ENCODE measurements at places on chromosomes 13 and 19.

- DNase-seq, result no peak
These were observed 7.0 kb upstream of the TMEM161A start for GRCh38 chr19:19145281-19145680.

DNA sequence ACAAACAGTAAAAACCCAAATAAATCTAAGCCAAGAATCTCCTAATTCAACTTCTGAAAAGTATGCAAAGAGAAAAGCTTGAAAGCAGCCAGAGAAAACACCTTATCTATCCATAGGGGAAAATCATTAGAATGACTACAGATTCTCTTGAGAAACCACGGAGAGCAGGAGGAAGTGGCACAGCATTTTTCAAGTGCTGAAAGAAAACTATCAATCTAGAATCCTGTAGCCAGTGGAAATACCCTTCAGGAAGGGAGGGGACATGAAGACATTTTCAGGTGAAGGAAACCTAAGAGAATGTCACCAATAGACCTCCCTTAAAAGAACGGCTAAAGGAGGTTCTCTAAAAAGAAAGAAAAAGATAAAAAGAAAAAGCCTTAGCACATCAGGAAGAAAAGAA is 66.2 kb upstream of the XPO4 start:
- peak; percentile 34 for DNase-seq

GRCh38 chr19:40285353-40286234 is 449 bp upstream of the AKT2 start:
- peak; percentile 100 for DNase-seq

DNA sequence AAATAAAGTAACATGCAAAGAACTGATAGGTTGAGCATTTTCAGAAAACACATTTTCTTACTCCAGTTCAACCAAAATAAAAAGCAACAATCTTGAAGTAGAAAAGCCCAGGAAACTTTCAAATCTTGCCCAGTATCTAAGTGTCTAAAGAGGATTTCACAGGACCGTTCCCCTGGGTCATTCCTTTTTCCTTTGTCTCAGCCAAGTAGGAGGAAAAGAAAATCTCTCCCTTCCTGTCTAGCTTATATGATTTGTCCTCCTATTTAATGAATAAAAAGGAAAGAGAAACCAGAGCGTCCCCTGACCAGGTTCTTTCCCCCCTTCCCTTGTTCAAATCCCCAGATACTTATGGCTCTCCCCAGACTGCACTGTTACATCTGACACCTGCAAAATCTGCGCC is 248.0 kb downstream of the KCTD12 start:
- no peak for DNase-seq

- no peak for DNase-seq
These were observed 13.2 kb upstream of the ZNF536 start for GRCh38 chr19:30358821-30359580.

GRCh38 chr13:46274094-46274698 is 62.5 kb downstream of the LRRC63 start:
- DNase-seq, result no peak

DNA sequence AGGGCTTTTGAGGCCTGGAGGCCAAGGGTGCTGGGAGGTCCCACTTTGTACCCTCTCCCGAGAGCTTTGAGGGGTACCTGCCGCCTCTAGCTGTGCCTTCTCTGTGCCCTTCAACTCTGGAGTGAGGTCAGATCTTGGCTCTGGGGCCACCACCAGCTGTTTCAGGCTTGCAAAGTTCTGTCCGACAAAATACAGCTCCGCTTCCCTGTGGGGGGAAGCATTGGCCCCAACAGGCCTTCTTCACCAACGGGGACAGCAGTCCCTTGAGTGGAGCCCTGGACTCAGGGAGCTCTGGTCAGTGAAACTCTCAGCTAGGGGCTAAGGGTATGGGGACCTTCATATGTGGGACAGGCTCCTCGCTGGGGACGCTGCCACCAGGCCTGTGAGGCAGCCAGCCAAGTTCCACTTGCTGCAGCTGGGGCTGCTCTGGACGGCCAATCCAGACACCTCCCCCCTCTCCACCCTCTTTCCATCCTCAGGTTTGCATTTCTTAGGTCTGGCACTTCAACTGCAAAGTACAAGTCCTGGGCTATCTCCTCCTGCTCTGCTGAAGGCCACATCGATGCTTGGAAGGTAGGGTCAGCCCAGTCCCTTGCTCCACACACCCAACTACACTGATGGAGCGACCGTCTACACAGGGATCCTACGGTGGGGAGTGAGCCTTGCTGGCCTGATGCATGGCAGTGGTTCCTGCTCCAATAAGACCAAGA is 46.8 kb downstream of the C13orf46 start:
- no peak for DNase-seq

DNA sequence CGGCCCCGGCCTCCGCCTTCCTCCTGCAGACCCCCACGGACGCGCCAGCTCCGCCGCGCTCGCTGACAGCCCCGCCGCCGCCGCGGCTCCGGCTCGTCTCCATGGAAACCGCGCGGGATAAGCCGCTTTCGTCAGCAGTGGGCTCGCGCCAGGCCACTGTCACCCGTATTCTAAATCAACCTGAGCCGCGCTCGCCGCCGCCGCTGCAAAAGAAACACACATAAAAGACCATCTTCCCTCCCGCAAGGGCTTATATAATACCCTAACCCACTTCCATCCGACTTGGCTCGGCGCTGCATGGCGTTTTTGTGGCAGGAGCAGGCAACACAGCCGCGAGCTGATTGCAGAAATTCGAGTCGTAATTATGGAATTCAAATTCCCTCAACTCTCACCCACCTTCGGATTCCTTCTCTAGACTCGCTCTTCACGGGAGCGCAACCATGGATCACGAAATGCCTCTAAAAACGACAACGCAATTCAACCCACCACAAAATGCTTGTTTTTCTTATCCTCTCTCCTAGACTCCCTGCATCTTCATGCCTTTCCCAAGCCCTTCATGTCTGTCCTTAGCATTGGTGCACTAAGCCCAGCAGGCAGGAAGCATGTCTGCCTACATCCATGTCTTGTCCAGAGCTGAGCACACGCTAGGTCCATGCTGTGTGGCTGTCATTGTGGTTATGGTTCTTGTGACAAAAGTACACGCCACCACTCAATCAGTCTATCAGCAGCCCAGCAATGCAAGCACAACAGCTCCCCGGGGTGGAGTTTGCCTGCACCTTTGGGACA is at the start of gene AMER2:
TSS of gene AMER2 (minus strand) at position 772 of the 786 bp plus-strand sequence. CDS start at position 103, 669 bp downstream.
- DNase-seq, result peak; percentile 40

GRCh38 chr13:40992678-40993518 is 26.2 kb downstream of the ELF1 start:
- DNase-seq, result peak; percentile 66

DNA sequence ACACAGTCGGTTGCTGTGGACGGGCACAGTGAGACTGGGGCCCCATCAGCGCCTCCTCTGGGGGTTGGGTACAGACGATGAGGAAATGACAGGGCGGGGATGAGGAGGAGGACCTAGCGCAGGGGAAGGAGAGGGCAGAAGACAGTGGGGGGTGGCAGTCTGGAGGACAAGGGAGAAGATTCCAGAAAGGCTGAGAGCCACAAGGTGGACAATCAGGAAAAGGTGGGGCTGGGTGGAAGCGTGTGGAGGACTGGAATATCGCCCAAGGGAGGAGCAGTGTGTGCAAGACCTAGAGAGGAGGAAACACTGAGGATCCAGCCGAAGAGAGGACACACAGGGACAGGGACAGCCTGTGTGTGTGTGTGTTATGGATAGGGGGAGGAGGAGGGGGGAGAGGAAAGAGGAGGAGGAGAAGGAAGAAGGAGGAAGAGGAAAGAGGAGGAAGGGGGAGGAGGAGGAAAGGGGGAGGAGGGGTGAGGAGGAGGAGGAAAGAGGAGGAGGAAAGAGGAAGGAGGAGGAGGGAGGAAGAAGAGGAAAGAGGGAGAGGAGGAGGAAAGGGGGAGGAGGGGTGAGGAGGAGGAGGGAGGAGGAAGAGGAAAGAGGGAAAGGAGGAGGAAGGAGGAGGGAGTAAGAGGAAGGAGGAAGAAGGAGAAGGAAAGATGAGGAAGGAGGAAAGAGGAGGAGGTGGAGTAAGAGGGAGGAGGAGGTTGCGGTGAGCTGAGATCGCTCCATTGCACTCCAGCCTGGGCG is 15.8 kb upstream of the GARIN5A start:
- DNase-seq, result peak; percentile 66

DNA sequence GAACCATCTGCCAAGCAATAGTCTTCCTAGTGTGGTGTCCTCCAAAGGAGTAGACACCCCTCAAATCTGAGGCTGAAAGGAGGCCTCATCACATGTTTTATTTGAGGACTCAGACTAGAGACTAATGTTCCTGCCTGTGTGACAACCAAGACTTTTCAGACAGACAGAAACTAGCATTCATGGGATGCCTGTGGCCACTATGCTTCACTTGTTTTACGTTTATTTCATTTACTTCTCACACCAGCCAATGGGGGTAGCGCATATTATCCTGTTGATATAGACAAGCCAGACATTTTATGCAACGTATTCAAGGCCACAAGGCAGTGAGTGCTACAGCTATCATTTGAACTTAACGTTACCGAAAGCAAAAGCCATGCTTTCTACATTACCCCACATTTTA is 391.7 kb upstream of the HTR2A start:
- no peak for DNase-seq

DNA sequence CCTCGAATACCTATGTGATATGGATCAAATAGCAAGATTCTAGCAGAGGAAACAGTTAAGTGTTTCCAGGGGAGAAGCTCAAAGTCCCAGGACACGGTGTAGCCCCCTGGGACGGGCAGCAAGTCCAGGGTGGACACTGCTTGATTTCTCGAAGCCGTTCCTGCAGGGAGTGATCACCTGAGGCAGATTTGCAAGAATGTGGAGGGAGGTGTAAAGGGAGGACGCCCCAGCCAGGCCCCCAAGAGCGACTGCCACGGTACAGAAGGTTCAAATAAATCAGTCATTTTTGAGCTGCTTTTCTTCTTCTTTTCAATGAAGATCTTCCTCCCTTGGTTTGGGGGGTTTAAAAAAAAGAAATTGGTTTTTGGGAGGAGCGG is 41.4 kb downstream of the KLF2 start:
- DNase-seq, result no peak

DNA sequence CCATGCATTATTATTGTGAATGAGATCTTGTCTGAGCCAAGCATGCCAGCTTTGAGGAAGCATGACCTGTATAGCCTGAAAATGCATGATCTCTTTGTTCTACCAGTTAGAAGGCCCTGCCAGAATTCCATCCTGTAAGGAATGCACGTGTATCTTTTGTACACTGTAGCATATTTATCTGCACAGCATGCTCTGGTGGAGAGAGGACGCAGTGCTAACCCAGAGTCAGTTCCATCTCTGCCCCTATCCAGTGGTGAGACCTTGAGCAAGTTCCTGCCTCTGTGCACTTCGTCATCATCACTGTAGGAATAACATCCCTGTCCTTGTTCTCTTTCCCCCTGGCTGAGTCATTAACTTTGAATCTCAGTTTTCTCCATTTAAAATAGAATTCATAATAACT is 233.8 kb downstream of the SLC7A1 start:
- DNase-seq, result no peak

- DNase-seq, result no peak
These were observed 35.1 kb upstream of the FBXL3 start for GRCh38 chr13:77062097-77062496.

- DNase-seq, result no peak
These were observed 15.0 kb upstream of the ANGPTL8 start for GRCh38 chr19:11224429-11224828.

DNA sequence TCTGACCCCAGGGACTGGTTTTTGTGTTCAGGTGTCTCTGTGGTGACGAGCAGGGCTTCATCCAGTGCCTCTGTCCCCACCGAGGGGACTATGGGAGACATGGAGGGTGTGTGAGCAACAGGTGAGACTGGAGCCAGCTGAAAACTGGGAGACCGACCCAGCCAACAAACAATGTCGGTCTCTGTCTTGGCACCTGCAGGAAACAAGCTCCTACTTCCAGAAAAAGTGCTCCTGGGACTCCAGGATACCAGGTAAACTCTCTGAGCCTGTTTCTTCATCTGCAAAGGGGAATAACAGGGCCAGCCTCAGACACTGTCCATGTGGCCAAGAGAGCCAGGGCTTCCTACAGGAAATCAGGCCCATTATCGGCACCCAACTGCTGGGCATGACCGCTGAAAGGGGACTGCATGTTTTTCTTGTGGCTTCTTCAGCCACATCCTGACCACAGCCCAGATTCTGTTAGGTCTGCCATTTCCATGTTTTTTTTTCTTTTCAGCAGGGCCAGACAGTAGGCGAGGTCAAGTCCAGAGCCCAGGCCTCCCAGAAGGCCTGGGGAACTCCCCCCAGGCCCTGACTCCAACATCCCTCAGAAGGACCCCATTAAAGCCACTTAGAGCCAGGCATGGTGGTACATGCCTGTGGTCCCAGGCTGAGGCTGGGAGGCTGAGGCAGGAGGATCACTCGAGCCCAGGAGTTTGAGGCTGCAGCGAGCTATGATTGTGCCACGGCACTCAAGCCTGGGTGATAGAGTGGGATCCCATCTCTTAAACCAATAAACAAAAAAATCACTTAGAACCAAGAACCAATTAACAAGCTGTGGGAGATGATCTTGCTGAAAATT is 836 bp upstream of the BST2 start:
- DNase-seq, result peak; percentile 93

DNA sequence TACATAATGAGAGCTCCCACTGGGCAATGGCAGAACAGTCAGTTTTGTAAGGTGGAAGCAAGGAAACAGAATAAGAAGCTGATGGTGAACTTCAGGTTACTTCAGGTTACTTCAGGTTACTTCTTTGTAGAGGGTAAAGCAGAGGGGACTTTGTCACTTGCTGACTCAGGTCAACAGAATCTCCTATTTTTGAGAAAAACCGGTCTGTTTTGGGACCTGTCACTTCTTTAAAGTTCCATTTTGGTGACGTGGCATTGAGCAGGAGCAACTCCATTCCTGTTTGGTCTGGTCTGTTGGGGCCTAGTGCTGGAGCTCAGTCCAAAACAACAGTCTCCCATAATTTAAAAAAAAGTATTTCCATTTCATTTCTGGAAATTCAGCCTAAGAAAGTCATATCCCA is 29.7 kb downstream of the ATP11A start:
- no peak for DNase-seq

DNA sequence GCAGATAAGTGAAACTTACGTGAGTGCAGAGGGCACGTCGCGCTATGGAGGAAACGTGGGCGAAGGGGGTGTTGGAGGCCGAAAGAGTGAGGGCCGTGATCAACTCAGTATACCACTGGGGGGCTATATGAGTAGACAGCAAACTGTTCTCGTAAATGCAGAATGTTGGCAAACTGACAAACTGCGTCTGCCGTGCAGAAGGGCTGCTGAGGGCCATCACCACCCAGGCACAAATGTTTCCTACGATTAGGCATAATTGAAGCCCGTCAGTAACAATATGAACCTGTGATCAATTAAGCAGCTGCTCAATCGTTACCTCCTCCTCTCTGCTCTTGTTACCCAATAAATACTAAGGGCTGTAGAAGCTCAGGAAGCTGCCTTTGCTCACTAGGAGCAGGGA is 17.3 kb upstream of the MADCAM1 start:
- no peak for DNase-seq

DNA sequence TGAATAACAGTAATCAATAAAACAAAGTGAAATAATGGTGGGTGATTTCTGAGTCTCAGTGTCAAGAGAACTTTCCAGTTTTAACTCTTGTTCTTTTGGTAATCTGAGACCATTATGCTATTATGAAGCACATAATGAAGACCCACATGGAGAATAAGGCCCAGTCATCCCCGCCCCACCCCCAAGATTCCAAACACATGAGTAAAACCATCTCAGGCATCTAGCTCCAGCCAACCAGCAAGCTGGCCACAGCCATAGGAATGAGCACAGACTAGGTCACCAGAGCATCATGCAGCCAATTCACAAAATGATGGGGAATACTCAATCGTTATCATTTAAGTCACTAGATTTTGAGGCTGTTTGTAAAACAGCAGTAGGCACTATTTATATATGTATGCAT is 1769.0 kb upstream of the PCDH20 start:
- DNase-seq, result no peak

GRCh38 chr19:8132858-8133458 is 16.4 kb downstream of the FBN3 start:
- DNase-seq, result no peak
